ENCODE measurements at places on chromosomes 6 and 20.
A peak's percentile ranks its signal among the peaks of the same experiment; 100 is the strongest.

GRCh38 chr6:163548624-163549023 lies 134.1 kb downstream of the QKI start:
- no peak for DNase-seq

- DNase-seq, result no peak
Observed at GRCh38 chr6:87925373-87926060, 122.1 kb upstream of the SPACA1 start.

DNA sequence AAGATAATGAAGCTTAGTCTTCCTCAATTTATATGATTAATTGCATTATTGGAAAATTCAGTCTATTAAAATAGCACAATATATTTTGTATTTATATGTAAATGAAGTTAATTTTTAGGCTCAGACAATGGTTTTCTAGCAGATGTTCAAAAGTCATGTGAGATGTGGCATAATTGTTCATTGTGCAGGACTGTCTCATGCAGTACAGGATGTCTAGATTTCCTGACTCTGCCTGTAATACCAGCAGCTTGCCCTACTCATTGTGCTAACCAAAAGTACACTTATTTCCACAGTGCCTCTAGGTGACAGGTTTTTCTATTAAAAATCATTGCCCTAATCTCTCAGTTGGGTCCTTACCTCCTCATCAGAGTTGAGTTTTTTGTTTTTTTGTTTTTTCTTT lies 12.4 kb downstream of the RALGAPB start:
- no peak for DNase-seq

GRCh38 chr6:131997429-131998153 lies 46.4 kb upstream of the CCN2 start:
- no peak for DNase-seq

GRCh38 chr6:127148511-127148910 lies 30.0 kb downstream of the RSPO3 start:
- no peak for DNase-seq

DNA sequence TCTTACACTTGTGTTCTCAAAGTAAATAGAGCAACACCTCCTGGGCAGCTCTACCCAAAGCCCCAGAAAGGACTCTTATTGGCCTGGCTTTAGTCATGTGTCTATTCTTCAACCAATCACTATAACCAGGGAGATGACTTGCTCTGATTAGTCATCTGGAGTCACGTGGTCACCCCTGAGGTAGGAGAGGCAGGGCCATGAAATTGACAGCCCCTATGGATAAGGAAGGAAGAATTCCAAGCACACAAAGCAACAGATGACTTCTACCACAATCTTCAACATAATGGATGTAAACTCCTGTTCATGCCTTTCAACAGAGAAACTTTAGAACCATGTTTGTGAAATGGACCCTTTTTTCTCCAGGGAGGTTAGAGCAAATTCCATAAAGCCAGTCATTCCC lies 24.6 kb upstream of the EYA2 start:
- no peak for DNase-seq

- no peak for DNase-seq
Observed at GRCh38 chr6:80009531-80009930, 5.1 kb downstream of the TTK start.

DNA sequence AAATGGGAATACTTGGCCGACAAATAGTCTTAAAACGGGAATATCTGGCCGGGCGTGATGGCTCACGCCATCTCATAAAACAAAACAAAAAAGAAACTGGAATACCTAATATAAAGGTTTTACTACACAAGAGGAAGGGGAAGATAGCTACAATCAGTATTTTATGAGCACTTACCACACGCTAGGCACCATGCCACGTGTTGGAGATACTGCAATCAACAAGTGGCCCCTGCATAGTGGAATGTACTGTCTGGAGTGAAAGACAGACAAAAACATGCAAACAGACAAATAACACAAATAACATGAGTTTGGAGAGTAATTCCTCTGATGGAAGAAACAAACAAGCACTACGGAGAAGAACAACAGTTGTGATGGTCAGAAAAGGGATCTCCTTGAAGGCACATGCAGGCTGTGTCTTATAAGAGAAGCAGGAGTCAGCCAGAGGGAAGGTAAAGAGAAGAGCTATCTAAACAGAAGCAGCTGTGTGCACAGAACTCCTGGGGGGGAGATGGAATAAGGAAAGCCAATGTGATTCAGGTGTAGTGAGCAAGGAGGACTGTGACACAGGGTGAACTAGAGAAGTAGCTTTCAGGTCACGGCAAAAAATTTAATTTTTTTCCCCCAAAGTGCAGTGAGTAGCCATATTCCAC lies 39.1 kb upstream of the AKIRIN2 start:
- DNase-seq, result no peak

DNA sequence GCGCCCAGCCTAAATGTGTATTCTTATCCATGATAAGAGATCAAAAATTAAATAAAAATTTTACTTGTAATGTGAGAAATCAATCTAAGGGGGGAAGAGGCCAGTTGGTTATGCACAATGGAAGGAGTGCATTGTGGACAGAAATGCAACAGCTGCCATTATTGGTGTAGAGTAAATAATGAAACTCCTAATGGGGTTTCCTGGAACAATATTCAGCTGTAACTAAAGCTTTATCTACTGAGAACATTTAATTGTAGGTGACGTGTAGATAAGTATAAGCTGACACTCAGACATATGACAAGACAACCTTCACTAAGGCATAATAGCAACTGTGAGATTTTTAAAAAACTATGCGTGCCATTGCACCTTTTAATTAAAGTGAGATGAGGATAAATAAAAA lies 71.4 kb downstream of the CEP57L1 start:
- DNase-seq, result no peak

GRCh38 chr6:127606131-127606562 lies 29.2 kb downstream of the C6orf58 start:
- peak; percentile 24 for DNase-seq

GRCh38 chr6:36853325-36853724 lies 14.1 kb upstream of the CPNE5 start:
- peak; percentile 88 for DNase-seq

DNA sequence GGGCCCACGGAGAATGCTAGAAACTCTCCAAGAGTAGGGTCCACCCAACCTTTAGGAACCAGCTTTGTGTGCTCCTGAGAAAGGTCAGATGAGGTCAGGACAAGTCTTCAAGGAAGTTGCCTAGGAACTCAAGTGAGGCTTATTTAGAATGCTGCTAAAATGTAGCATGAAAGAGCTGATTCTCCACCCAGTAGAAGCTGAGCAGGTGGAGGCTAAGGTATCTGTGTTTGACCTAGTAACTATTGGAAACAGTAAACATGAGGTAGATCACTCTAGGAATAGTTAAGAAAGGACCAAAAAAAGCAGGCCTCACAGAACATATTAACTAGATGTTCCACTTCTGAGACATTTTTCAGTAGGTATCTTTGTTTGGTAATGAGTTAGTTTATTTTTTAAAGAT lies 13.9 kb downstream of the CEP43 start:
- DNase-seq, result no peak

DNA sequence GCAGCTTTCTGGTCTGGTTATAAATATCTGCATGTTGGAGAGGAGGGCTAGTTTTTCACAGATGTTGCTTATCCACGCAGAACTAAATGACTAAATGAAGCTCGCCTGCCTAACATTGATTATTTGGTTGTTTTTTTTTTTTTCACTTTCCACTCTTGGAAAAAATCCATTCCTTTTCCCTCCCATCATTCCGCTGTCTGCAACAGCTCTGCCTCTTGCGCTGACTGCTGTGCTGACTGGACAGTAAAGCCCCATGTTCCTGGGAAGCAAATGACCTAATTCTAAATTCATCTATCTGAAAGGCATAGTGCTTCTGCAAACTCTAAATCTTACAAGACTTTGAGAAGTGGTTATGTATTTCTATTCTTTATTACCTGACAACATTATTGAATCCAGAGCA lies 255.5 kb upstream of the PLN start:
- DNase-seq, result no peak

DNA sequence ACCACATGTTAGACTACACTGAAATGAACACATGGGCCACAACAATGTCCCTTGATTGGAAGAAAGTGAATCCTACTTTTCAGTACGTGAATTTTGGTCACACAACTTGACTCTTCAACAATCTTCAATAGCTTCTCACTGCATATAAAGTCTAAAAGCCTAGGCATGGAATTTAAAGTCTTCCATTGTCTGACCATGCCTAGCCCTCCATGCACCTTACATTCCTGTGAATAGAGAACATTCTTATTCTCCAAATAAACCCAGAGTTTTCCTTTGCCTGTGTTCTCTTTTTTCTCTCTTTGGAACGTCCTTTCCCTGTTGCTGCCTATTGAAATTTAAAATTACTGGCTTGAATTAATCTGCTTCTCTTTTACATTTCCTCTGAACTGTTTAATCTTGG lies 207.5 kb downstream of the ASCC3 start:
- no peak for DNase-seq

GRCh38 chr6:20393297-20393696 lies 8.4 kb upstream of the E2F3 start:
- DNase-seq, result no peak

GRCh38 chr6:53066077-53066417 lies 843 bp downstream of the FBXO9 start:
- DNase-seq, result peak; percentile 58

- DNase-seq, result no peak
Observed at GRCh38 chr6:24690593-24690992, 23.7 kb downstream of the ACOT13 start.

DNA sequence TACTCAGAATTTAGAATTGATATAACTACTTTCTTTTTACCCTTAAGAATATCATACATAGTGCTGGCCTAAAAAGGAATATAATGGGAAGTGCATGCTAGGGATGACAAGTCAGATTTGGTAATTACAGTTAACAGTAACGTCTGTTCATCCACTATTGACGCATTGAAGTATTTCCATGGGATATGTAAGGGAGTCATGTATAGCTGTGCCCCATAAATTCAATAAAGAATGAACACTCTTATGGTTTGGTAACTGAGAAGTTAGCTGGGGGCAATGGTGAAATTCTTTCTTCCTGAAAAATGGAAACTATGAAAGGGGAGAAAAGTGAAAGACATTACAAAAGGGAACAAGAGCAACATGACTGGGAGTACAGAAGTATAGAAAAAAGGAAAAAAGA lies 2.6 kb upstream of the COL19A1 start:
- no peak for DNase-seq

- no peak for DNase-seq
Observed at GRCh38 chr6:157761331-157761921, 61.6 kb upstream of the SNX9 start.

- DNase-seq, result no peak
Observed at GRCh38 chr6:40176152-40176551, 241.9 kb upstream of the MOCS1 start.

DNA sequence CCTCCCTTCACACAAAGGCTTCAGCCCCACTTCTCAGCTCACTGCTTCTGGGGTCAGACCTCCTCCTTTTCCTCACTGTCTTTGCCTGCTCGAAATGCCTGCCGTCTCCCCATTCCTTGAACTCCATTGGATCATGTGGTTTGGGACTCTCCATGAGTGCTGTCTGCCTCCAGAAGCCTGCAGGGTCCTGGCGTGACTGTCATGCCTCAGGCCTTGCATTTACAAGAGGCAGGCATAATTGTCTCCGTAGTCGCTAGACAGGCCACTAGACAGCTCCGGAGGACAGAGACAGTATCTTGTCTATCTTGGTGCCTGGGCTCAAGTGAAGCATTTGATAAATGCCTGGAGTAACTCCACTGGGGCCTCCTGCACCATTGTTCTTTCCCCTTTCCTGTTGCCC lies 15.3 kb downstream of the PNLDC1 start:
- DNase-seq, result no peak

DNA sequence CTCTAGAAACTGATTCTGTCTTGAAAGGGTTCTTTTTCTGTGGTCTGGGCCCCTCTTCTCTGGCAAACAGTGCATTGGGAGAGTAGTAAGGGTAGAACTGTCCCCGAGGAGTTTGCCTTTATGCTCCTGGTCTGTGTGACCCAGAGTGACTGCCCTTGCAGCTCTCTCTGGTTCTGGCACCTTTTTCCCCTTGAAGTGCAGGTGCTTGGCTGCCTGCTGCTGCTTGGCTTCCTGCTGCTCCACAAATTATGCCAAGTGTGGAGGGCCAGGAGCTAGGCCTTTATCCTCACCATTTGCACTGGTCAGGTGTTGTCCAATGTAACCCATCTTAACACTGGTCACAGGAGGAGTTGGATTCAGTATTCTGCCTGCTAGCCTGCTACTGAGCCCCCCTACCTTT lies 11.2 kb downstream of the KIZ start:
- DNase-seq, result no peak

- DNase-seq, result no peak
Observed at GRCh38 chr20:41927189-41927588, 309.0 kb upstream of the CHD6 start.

DNA sequence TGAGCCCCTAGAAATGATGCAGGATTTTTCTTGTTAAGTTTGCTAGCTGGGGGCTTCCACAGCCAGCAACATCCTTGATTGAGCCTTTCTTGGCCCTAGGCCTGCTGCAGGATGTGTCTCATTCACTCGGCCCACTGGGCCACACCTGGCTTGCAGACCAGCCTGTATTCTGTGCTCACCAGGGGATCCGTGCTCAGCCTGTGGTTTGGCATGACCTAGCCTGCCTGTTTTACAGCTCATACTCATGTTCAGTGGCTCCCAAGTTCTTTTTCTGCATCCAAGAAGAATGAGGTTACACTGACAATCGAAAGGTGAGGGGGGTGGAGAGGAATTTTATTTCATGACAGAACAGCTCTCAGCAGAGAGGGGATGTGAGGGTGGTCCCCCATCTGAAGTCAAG lies 263.4 kb downstream of the RIMS1 start:
- no peak for DNase-seq

DNA sequence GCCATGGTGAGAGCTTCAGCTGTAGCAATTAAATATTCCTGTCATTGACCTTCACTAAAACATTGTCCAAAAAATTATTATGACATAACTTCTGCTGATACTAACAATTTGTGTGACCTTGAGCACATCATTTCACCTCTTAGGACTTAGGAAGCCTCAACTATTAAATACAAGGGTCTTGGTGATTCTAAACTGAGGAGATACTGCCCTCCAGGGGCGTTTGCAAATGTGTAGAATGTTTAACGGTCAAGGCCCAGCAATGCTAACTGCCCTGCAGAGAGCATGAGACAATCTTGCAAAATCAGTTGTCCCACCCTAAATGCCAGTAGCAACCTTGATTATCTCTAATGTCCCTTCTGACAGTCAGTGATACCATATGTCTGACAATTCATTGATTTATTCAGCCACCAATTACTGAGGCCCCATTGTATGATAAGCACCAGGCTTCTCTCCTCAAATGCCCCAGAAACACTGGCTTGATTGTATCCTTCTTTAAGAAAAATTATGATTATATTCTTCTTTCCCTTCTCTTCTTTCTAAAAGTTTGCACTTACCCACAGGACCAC lies 284.1 kb upstream of the PLN start:
- DNase-seq, result peak; percentile 20

GRCh38 chr6:132133736-132134445 lies 182.7 kb upstream of the CCN2 start:
- DNase-seq, result no peak

GRCh38 chr6:16637635-16638034 lies 123.6 kb downstream of the ATXN1 start:
- DNase-seq, result no peak

All from KBM-7 (cell line).